Fibroblast of skin of abdomen (primary cell): ENCODE measurements at places on chromosomes 16 and 17.

GRCh38 chr17:80719449-80719848 lies 174.8 kb downstream of the RPTOR start:
- no peak for DNase-seq

- peak; percentile 59 for DNase-seq
Observed at GRCh38 chr16:63461248-63461841, 1425.1 kb upstream of the CDH8 start.

- no peak for DNase-seq
Observed at GRCh38 chr16:8955828-8956227, 7.9 kb downstream of the USP7 start.

DNA sequence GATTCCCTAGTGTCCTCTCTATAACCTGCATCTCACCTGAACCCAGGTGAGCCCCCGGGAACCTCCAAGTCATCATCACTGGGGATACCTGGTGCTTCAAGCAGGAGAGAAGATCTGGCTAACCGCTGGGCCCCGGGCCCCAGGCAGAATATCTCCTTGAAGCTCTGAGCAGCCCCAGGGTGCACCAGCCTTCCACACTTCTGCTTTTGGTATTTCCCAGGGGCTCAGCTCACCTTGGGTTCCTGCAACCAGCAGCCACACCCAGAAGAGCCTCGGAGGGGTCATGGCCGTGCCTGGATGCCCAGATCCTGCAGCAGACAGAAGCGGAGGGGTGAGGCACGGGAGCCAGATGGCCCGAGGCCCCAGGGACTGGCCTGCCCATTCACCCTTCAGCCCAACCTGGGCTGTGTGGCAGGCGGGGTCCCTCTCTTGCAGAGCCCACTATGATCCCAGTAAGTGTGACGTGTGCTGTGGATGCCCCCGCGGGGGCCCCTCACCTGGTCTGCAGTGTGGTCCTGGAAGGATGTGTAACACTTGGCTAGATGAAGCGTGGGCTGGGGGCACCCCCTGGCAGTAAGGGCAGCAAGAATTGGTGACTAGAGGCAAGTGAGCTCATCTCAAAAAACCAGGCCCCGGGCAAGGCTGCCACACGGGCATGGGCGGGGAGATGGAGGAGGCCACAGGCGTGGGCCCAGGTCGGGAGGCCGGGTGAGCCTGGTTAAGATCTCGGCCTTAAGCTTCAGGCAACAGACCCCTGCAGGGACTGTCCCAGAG lies 2.6 kb downstream of the LGALS3BP start:
- DNase-seq = no peak

DNA sequence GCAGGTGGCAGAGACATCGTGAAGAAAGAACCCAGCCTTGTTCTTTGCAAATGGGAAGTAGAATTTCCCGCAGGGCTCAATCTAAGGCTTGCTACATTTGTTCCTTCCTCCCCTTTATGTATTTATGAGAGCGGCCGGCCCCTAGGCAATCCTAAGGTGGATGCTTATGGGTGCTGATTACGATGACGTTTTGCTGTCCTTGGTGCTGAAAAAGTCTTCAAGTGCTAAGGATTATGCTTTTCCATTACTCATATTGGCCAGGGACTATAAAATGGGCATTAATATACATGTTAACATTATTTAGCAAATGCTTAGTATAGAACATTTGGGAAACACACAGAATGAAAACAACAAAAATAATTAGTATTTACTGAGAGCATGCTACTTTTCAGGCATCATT lies 313.3 kb upstream of the XYLT1 start:
- DNase-seq = peak; percentile 68

GRCh38 chr17:41073676-41074075 lies 8.0 kb upstream of the KRTAP2-4 start:
- DNase-seq = no peak

DNA sequence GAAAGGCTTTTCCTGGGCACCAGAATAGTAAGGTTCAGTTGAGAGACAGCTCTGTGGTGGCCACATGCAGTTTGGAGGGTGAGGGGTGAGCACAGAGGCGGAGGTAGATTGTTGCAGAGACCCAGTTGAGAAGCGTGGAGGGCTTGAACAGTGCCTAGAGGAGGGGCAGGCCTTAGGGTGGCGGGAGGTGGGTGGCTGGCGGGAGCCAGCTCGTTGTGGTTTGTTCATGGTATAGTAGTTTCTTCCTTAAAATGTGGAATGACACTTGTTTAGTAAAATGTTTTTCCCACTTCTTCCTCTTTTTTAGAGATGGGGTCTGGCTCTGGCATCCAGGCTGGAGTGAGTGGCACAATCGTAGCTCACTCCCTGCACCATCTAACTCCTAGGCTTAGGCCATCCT lies 14.2 kb downstream of the USP10 start:
- DNase-seq = no peak

DNA sequence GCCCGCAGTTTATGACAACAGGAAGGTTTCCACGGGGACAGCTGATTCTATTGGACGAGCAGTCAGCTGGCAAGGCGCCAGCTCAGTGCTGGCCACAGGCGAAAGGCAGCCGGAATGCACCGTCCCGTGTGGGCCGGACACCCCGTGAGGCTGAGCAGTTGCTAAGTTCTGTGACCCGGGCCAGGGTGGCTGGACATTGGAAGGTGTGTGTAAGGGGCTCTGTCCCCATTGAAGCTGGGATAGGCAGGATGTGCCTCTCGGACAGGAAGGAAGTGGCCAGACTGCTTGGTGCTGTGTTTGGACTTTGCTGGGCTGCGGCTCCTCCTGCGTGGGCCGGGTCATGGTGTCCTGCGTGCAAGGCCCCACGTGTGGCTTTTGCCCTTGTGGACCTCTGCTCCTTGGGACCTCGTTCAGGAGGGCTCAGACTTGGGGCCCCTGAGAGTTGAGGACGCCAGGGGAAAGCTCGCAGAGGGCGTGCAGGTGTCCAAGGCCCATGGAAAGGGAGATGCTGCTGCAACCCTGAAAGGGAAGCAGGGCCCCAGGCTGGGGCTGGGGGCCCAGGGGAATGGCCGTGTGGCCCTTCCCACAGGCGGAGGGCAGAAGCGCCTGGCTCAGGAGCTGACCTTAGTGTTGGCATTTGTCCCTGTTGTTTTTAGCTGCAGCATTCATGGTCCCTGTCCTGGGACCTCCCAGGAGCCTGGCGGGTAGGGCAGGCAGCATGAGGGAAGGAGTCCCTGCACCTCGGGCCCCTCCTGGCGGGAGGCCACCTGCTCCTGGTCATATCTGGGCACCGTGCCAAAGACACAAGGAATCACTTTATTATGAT lies 10.0 kb downstream of the BAIAP2 start:
- DNase-seq = no peak

GRCh38 chr16:79165079-79165478 lies 435.5 kb downstream of the MAF start:
- DNase-seq = no peak

DNA sequence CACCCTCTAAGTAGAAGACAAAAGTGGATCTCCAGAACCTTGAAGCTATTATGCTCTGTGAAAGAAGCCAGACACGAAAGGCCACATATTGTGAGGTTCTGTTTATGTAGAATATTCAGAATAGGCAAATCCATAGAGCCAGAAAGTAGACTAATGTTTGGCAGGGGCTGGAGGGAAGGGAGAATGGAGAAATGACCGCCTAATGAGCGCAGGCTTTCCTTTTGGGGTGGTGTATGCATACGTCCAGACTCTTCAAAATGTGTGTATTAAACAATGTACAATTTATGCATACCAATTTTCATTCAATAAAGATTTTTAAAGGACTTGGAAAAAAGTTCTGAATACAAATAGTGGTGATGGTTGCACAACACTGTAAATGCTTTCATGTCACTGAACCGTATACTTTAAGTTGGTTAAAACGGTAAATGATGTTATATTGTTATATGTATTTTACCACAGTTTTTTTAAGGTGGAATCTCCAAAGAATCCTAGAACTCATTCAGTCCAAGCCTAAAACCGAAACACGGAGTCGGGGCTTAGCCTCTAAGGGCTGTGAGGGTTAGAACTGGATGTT lies 397.4 kb downstream of the SOX9 start:
- no peak for DNase-seq

GRCh38 chr16:3509470-3509928 lies 8.7 kb downstream of the CLUAP1 start:
- no peak for DNase-seq
